ENCODE measurements at places on chromosomes 1 and 21.

DNA sequence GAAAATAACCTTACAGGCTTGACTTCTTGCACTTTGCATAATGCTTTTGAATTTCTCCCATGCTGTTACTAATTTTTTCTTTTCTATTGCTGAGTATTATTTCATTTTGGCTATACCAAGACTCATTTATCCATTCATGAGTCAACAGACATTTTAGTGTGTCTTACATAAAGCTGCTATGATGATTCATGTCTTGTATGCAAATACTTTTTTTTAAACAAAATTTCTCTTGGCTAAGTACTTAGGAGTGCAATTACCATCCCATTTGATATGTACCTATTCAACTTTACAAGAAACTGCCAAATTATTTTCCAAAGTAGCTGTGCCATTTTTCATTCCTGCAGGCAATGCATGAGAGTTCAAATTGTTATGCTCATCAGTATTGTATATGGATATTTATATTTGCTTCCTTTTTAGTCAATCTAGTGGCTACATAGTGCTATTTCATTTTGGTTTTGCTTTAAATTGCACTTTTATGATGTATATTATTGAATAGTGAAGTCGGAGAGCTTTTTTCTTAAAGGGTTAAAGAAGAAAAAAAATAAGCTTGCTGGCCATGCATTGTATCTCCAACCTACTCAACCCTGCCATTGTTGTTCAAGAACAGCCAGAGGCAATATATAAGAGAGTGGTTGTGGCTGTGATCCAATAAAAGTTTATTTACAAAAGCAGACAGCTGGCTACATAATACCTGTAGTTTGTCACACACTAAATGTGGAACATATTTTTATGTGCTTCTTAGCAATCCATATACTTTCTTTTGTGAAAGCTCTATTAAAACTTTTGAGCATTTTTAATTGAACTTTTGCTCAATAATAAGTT is 862.8 kb downstream of the KCNT2 start:
- DNase-seq: no peak

- DNase-seq: no peak
Measured at GRCh38 chr1:200899954-200900867, 5.5 kb downstream of the INAVA start.

- DNase-seq: no peak
Measured at GRCh38 chr1:17007121-17007520, 4.6 kb downstream of the ATP13A2 start.

- DNase-seq: no peak
Measured at GRCh38 chr1:1928231-1929101, 9.4 kb upstream of the TMEM52 start.

- DNase-seq: no peak
Measured at GRCh38 chr1:39822146-39822545, 33.5 kb upstream of the BMP8B start.

- DNase-seq: no peak
Measured at GRCh38 chr1:224861339-224861716, 68.1 kb upstream of the DNAH14 start.

DNA sequence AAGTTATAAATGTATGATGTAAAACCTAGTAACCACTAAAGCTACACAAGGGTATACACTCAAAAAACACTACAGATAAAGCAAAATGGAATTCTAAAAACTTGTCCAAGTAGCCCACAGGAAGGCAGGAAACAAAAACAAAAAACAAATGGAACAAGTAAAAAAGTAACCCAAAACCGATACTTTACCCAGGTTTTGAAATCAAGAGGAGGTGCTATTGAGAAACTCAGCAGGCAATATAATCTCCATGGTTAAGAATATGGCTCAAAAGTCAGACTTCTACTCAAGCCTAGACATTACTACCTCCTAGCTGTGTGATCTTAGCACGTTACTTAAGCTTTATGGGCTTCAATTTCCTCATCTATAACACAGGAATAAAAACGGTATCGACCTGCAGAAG is 13.3 kb downstream of the RBBP5 start:
- DNase-seq: peak; percentile 21
